ENCODE measurements at places on chromosomes 7 and 10.

DNA sequence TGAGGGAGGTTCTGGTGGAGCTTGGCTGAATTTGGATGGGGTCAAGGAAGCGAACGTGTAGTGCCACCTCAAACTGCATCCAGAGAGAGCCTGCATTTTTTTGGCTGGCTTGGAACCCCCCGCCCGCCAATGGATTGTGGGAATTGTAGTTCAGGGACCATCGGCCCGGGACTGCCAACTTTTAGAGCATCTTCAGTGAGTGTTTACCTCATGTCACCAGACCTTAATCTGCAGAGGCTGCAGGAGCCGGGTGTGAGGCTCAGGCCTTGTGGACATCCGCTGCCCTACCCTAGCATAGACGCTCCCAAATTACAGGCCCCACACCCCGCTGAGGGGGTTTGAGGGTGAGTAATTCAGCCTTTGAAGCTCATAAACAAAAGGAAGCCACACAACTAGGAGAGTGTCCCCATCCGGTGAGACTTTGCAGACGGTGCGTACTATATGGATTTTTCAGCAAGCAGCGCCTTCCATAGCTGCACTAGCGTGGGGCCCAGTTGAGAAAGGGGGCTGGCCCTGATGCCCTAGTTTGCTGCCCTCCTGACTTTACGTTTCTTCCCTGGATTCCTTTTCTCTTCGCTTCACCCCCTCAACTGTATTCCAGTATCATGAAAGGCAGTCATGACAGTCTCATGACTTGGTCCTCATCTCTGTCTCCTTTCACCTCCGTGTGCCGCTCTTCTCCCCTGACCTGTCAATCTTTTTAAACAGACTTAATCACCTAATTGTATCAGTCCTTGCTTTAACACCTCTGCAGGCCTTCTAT is 717 bp downstream of the CNPY4 start:
- no peak for DNase-seq

- DNase-seq, result no peak
Observed at GRCh38 chr10:101783736-101784118, 481 bp upstream of the NPM3 start.

DNA sequence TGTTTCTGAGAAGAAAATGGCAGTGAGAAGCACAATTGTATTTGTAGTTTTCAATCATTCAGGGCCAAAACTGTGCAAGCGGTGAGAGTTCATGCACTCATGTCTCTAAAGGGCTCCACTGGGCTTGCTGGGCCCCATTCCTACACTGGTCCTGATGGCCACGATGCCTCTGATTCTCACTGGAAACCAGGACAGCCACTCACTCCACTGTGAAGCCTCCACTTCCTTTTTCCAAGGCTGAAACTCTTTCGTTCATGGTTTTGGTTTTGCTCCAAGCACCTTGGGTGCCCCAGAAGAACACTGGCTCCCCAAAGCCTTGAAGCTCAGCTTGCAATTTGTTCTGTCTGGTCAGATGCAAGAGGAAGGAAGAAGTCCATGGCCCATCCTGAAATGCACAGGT is 390.0 kb upstream of the MKI67 start:
- DNase-seq, result no peak

DNA sequence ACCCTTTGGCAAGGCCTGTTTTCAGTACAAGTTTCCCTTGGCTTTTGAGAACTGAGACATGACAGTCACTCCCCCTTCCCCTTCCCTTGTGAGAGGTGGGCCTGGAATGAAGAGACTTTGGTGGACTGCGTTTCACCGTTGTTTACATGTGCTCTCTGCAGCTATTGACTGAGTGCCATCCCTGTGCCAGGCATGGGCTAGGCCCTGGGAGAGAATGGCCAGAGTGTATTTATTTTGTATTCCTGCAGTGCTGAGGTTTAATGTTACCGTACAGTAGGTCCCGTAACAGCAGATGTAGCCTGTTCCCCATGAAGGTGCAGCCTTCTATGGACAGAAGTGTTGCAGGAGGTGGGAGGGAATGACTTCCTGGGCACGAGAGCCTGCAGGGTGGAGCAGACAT is 50.0 kb downstream of the TACR2 start:
- no peak for DNase-seq

DNA sequence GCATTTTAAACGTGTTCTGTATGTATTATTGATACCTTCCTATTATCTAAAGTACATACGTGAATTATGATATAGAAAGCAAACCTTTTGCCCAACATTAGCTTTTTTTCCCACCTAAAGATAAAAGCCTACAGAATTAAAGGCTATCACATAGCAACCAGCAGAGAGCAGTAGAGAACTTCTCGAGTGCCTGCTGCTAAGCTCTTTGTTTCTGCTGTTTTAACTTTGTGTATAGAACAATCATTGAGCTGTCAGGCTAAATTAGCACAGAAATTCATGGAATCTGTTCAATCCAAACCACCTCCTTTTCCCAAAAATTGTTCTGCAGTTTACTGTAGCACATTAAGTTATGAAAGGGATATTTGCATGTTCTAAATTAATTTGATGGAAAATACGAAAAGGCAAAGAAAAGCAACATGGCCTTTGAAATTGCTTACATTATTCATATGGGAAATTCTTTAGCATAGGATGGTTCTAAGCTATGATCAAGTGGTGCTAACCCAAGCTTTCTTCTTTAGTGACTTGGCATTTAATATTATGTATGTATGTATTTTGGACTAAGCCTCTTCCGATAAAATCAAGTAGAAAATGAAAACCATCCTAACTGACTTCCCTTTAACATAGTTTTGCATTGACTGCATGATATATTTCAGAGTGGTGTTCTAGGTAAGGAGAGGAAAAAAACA is 1288.5 kb downstream of the GATA3 start:
- DNase-seq, result no peak

- DNase-seq, result no peak
Observed at GRCh38 chr10:22043327-22043633, 39.8 kb upstream of the DNAJC1 start.

- no peak for DNase-seq
Observed at GRCh38 chr7:41695661-41696322, 7.1 kb downstream of the INHBA start.

- DNase-seq, result no peak
Observed at GRCh38 chr7:55185321-55185802, 166.5 kb downstream of the EGFR start.

- DNase-seq, result no peak
Observed at GRCh38 chr10:99529591-99530107, 3.1 kb upstream of the NKX2-3 start.

- no peak for DNase-seq
Observed at GRCh38 chr7:41067576-41067975, 635.3 kb downstream of the INHBA start.

DNA sequence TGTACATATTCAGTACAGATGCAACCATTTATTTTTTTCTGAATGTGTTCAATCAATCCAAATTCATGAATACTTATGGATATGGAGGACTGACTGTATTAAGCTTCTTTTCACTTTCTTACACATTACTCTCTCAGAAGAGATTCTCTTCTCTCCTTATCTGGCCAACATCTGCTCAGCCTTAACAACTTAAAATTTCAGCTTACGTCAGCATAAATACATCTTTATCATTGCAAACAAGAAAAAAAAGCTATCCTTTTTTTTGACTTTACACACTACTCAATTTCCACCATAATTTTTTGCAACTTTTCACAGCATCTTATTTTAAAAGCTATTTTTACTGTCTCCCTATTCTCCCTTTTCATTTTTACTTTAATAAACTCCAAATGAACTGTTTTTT is 80.9 kb upstream of the POT1 start:
- no peak for DNase-seq

DNA sequence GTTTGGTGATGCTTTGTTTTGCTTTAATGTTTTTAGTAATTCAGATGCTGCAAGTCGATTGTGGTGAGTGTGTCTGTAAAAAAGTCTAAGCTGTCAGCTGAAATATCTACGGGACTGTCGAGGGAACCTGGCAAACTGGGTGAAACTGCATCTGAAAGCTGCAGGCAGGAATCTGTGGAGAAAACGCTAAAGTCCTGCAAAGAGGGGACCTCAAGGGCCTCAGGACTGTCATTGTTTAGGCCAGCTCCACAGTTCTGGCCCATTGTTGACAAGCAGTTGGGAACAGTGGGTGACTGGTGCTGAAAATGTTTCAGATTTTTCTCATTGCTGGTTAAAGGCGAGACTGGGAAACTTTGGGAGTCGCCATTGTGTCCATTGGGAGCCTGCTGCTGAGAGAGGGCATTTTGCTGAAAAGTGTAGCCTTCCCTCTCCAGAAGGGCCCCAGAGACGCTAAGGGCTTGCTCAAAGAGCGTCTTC is 1.8 kb downstream of the HOXA2 start:
- DNase-seq, result no peak

GRCh38 chr10:56604624-56605023 is 243.6 kb upstream of the ZWINT start:
- no peak for DNase-seq

GRCh38 chr7:91050677-91051076 is 213.6 kb upstream of the FZD1 start:
- DNase-seq, result no peak

GRCh38 chr10:112843623-112844022 is 106.4 kb upstream of the TCF7L2 start:
- no peak for DNase-seq

DNA sequence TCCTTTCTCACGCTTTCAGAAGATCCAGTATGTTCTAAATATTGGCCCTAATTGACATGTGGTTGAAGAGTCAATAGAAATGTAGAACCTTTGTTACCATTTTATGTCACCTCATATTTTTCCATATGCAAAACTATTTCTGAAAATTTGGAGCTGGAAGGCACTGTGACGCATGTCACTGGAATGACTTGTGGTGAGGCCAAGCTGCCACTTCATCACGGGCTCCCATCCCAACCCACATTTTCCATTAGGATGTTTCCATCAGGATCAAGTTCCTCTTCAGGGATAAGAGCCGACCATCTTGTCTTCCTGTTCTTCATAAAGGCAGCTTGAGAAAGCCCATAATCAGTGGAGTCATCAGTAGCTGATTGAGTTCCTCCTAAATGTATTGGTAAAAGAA is 1241.7 kb downstream of the GATA3 start:
- DNase-seq, result no peak

GRCh38 chr7:143479055-143479766 is 1.5 kb downstream of the TAS2R41 start:
- DNase-seq, result no peak

- no peak for DNase-seq
Observed at GRCh38 chr10:104028146-104028545, 57.5 kb downstream of the COL17A1 start.

DNA sequence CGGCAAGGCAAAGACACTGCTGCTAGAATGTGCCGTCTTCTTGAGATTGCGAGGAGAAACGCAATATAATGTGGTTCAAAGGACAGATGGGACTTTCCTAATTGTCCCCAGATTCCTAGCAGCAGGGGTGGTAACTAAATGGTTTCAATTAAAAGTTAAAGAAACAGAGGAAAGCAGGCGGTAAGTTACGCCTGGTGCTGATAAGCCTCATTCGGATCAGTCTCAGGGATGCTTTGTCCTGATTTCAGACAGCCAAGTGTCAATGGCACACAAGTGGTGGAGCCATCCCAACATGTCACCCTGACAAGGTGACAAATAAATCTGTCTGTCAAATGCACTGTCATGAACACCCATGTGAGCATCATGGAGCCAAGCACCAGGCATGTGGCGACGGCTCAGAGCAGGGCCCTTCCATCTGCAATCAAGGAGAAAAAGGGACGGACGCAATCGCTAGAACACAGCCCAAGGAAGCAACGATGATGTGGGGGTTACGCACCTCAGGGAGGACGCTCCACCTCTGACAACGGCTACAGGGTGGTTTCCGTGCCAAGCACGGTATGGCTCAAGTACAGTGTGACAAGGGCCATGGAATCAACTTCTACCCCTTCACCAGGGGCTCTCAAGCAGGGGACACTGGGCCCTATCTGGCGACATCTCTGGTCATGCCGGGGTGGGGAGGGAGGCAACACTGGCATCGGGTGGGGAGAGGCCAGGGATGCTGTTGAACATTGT is 66.2 kb downstream of the CTBP2 start:
- no peak for DNase-seq

DNA sequence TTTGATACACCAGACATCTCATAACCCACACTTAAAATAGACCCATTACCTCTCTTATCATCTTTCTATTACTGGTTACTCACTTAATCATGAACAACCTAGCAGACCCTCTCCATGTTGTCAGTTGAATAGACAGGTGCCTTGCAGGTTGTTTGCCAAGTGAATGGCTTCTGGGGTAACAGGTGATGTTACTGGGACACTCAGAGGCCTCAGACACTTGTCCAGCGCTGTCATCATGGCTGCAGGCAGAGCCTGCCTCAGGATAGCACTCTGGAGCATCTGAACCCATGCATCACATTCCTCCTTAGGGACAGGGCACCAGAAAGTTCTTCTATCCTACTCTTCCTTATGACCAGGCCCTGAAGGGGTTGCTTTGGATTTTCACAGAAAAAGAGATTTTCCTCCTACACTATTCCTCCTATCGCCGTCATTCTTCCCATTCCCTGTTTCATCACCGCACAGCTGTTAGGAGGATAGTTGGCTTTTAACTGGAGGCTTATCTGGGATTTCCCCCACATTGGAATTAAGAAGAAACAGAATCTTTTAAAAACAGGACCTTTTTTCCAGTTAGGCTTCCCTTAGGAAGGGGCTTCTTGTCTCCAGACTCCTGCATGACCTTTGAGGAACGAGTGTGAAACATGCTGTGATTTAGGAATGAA is 182.1 kb downstream of the VTI1A start:
- no peak for DNase-seq

GRCh38 chr7:119270644-119271043 is 1002.3 kb upstream of the KCND2 start:
- DNase-seq, result no peak

- no peak for DNase-seq
Observed at GRCh38 chr7:103141753-103142404, 7.0 kb downstream of the NAPEPLD start.

- no peak for DNase-seq
Observed at GRCh38 chr10:44258019-44258418, 126.9 kb downstream of the CXCL12 start.

DNA sequence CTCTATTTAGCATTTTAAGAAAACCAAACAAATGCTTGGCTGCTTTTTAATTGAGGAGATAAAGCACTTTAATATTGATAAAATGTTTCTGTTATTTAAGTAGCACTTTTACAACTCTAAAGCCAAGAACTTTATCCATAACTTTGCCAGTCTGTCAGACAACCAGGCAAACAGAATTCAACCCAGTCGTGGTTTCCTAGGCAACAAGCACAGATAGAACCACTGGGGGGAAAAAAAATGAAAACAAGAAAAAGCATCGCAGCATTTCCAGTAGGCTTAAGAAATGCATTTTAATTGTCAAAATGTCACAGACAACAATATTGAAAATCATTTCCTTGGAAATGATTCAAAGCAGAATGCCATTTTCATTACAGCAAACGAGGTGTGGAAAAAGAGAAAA is 323.4 kb downstream of the PARD3 start:
- DNase-seq, result no peak

Data from stimulated activated CD4-positive, alpha-beta T cell treated with anti-CD3 and anti-CD28 coated beads, Interleukin-1b, Interleukin-23, amount 100 ng/mL, for 1 hour (primary cell).